ENCODE measurements at places on chromosomes 12 and 14.

GRCh38 chr12:92952394-92952793 is 23.3 kb upstream of the EEA1 start:
- DNase-seq, result no peak

GRCh38 chr12:53625373-53625945 is 723 bp downstream of the ATF7 start:
- DNase-seq, result no peak

GRCh38 chr12:114757684-114758325 is 73.8 kb upstream of the TBX3 start:
- DNase-seq, result no peak

- no peak for DNase-seq
These were observed 19.3 kb downstream of the ZBTB39 start for GRCh38 chr12:56987011-56987410.

DNA sequence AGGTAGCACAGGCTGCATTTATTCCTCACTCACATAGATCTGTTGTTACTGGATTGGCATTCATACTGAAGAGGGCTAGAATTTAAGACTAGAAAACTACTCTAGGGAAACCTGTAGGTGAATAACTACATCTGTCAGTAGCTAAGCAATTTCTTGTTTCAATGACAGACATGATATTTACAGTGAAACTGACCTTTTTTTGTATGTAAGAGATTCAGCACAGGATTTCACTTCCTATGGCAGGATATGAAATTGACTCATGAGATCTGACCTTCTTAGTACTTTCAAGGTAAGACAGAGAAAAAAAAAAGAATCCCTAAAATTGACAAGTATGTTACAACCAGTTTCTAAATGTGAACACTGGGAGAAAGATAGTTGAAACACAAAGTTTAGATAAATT is 189.8 kb upstream of the SLC16A7 start:
- no peak for DNase-seq

GRCh38 chr12:66965621-66966020 is 286.7 kb upstream of the GRIP1 start:
- no peak for DNase-seq

DNA sequence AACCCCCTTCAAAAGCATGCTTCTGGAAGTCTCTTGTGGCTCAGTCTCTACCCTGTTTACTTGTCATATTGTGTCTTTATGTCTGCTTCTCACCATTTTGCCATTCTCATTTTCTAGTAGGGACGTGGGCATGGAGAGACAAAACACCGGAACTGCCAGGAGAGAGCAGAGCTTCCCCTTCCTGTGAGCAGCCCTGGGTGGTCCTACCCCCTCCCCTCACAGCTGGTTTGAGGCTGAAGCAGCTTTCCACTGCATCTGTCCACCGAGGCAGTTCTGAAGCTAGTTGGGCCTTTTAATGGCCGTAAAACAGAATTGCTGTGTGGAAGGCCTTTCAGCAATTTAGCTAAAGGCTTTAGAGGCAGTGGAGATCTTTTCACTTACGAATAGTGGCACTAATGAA is 77.0 kb downstream of the PELI2 start:
- DNase-seq, result no peak

GRCh38 chr12:19307451-19307850 is 131.8 kb upstream of the AEBP2 start:
- DNase-seq, result no peak

- no peak for DNase-seq
These were observed 197.3 kb downstream of the PPM1H start for GRCh38 chr12:62737615-62738014.

GRCh38 chr14:56794557-56795283 is 15.6 kb downstream of the OTX2 start:
- DNase-seq, result no peak

DNA sequence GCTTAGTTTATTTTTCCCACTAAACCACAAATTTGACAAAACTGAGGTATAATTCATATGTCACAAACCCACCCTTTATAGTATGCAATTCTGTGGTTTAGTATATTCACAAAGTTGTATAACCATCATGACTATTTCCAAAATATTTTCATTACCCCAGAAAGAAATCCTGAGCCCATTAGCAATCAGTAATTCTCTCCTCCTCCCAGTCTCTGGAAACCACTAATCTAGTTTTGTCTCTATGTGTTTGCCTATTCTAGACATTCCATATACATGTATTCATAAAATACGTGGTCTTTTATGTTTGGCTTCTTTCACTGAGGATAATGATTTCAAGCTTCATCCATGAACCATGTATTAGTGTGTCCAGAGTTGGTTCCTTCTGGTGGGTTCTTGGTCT is 267.6 kb downstream of the AEBP2 start:
- DNase-seq, result no peak

DNA sequence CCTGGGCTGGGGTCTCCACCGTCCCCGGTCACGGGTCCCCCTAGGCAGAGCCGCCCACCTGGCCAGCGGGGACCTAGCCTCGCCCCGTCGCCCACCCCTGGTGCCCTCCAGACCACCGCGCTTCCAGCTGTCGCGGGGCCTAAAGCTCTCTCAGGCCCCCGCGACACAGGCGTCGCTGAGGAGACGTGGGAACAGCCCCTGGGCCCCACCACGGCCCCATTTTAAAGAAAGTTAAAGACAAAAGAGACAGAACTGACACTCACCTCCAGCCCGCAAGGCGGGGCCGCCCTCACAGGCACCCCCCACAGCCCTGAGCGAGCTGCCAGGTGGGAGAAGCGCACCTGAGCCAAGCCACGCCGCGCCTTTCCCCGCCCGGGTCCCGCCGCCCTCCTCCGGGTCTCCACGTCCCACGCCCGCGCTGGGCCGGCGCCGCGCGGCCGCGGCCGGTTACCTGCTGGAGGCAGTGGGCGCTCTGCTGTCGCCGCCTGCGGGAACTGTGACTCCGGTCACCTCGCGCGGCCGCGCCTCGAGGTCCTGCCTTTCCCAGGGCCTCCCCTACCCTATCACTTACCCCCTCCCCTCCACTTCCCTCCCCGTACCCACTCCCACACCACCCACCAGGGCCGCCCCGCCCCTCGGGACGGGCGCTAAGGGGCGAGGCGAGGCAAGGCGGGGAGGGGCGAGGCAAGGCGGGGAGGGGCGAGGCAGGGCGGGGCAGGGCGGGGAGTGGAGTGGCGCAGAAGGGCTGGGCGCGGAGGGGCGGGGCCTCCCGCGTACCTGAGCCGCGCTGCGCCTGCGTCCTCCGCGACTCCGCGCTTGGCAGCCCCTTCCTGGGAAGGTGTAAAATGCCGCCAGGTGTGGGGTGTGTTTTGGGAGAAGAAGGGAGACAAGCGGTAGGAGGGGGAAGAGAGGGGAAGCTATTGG is 31.2 kb downstream of the TC2N start:
- no peak for DNase-seq

GRCh38 chr14:73785834-73786635 is 65.6 kb upstream of the PTGR2 start:
- DNase-seq, result no peak

GRCh38 chr12:123670882-123671728 is at the start of gene TCTN2:
TSS of gene TCTN2 (plus strand) at chr12:123671113. CDS start at chr12:123671241, 128 bp downstream.
- peak; percentile 37 for DNase-seq

DNA sequence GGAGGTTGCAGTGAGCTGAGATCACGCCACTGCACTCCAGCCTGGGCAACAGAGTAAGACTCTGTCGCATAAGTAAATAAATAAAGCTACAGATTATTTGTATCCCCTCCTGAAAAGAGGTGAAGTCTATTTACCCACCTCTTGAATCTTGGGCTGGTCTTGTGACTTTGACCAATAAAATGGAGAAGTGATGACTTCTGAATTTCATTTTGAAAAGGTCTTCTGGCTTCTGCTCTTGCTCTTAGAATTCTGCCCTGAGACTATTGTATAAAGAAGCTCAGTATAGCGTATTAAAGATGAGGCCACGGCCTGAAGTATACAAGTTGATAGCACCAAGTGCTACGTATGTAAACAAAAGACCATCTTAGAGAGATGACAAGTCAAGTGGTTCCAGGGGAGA is 88.3 kb upstream of the AMN1 start:
- DNase-seq, result no peak

DNA sequence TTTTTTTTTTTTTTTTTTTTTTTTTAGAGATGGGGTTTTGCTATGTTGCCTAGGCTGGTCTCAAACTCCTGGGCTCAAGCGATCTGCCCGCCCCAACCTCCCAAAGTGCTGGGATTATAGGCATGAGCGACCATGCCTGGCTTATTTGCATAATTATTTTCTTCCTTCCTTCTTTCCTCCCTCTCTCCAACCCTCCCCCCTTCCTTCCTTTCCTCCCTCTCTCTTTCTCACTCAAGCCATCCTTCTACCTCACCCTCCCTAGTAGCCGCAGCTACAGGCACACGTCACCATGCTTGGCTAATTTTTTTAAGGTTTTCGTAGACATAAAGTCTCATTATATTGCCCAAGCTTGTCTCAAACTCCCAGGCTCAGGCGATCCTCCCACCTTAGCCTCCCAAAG is 83.8 kb downstream of the PEBP1 start:
- DNase-seq, result no peak

DNA sequence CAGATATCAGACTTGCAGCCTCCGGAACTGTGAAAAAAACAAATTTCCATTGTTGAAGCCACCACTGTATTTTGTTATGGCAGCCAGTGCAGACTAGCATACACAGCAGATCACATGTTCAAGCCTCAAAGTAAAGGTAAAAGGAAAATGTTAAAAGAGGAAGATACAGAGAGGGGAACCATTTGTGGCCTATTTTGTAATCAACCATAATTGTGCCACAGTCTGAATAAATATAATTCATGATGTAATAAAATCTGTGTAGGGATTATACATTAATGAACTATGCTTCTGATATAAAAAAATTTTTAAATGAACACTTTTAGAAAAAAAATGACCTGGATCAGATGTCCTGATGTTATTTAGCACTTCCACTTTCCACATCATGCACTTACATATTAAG is 79.6 kb downstream of the SLC16A7 start:
- no peak for DNase-seq

GRCh38 chr12:105201299-105201698 is 34.7 kb downstream of the APPL2 start:
- no peak for DNase-seq

DNA sequence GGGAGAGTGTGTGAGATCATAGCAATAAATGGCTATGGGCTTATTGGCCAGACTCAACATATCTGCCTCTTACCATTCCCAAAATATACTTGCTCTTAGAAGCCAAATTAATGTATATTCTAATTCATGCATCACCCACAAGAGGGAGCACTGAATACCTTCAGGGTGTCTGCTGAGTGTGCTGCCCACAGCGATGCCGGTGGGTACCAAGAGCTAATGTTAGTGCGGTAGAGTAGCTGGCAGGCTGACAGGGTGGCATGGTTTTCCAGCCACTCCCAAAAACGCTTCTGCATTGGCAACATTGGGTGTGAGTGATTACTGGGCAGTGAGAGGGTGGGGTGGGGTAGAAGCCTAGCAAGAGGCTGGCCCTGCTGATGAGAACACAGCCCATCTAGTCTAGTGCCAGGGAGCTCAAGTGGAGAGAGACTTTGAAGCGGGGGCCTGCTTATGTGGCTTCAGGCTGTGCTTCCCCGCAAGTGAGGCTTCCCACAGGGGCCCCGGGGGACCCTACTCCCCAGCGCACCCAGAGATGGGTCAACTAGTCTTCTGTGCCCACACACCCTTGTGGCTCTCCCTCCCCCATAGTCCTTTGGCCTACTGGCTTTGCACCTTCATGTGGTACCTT is 9.2 kb upstream of the PLEKHD1 start:
- no peak for DNase-seq

DNA sequence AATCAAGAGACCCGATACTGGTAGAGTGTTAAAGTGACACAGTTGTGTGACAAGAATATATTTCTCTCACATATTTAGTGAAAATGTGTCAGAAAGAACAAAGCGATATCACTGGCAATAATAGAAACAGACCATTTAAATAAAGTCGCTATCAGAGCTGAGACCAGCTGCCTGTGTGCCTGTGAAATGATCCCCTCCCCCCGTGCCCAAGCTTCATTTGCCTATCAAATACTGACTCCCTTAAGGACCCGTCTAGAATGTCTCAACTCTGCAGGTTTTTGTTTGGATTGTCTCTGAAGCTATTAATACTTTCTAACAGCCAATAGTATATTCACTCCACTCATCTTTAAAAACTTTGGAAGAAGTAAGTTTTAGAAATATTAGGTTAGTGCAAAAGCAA is 98.9 kb downstream of the EGLN3 start:
- no peak for DNase-seq

- DNase-seq, result no peak
These were observed 208.1 kb downstream of the AKAP6 start for GRCh38 chr14:32537166-32537565.

- DNase-seq, result no peak
These were observed 5.3 kb downstream of the FAM161B start for GRCh38 chr14:73944432-73945158.

- no peak for DNase-seq
These were observed 57.4 kb upstream of the PPP2R5C start for GRCh38 chr14:101704140-101704539.

DNA sequence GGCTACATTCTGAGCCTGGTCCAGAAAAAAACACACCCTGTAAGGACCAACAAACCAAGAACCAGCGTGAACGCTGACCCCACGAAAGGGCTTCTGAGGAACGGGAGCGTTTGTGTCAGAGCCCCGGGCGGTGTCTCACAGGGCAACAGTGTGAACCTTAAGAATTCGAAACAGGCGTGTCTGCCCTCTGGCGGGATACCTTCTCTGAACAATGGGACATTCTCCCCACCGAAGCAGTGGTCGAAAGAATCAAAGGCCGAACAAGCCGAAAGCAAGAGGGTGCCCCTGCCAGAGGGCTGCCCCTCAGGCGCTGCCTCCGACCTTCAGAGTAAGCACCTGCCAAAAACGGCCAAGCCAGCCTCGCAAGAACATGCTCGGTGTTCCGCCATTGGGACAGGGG is 7.9 kb downstream of the DACT1 start:
- no peak for DNase-seq

- DNase-seq, result no peak
These were observed 355.6 kb downstream of the LRIG3 start for GRCh38 chr12:58564721-58565120.

- DNase-seq, result no peak
These were observed 13.8 kb downstream of the NFKBIA start for GRCh38 chr14:35390577-35391387.

Data from cortex of kidney (tissue), 1 donor.